ENCODE measurements at places on chromosomes 7 and 10.

DNA sequence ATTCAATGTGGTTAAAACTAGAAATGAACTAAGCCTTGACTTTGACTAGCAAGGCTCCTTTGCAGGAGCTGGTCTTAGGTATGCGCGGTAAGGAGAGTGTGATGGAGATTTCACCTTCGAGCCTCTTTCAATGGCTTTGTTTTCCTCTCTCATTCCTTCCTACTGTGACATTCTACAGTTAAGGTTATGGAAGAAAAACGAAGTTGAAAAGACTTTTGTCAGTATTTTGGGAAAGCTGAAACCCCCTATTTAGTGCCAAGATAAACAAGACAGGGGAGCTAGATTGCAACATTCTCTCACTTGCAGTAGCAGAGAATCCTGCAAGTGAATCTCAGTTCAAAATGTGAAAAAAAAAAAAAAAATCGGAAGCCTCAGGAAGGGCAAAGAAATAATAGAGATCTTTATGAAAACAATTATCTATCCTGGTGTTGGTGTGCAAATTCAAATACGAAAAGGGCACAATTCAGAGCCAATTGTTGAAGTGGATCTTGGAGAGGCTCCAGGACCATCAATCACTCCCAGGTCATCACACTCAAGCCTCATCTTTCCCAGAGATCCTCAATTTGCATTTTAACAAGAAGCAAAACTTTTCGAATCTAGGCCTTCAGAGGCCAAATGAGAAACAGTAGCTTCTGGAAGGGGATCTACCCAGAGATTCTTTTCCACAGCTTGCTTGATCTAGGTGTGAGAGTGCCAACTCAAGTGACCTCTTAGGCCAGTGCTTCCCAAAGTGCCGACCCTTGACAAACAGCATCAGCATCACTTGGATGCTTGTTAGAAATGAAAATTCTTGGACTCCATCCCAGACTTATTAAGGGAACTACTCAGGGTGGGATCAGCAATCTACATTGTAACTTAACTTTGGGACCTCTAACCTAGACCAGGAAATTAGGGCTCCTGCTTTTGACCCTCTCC lies 163.8 kb downstream of the INHBA start:
- no peak for DNase-seq

GRCh38 chr10:11004144-11005077 lies 13.3 kb upstream of the CELF2 start:
- DNase-seq = no peak

DNA sequence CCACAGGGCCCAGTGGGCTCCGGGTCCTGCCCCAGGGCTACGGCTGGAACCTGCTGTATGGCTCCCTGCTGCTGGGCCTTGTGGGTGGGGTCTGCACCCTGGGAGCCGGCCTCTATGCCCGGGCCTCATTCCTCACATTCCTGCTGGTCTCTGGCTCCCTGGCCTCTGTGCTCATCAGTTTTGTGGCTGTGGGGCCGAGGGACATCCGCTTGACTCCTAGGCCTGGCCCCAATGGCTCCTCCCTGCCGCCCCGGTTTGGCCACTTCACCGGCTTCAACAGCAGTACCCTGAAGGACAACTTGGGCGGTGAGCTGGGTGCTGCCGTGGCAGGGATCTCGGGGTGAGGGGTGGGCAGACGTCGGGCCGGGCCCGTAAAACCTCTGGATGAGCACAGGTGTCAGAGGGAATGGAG lies 4.4 kb downstream of the SLC12A9 start:
- no peak for DNase-seq

DNA sequence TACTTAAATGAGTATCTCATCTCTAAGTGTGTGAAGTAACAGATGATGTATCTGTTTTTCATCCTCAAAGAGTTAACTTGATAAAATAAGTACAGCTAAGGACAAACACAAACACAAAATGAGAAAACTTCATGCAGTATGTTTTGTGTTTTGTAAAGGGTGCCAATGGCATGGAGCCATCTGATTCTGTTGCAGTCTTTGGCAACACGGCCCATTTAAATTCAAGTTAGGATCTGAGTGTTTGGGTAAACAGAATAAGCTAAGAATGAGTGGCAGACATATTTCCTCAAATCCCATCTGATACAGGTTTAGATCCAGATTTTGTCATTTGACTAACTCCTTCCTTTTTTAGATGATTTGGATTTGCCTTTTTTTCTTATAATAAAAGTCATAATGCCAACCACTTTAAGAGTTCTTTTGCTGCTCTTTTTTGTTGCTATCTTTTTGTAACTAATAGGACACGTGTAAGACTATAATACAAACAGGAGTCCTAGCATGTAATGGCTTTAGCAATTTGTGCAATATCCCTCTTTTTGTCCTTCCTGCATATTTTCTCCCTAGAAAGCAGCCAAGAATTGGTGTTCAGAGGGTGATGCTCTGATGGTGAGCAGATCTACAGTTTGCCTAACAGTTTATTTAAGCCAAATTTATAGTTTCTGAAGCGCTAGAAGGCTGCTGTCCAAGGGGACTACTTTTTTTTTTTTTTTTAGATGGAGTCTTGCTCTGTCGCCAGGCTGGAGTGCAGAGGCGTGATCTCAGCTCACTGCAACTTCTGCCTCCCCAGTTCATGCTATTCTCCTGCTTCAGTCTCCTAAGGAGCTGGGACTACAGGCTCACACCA lies 18.9 kb upstream of the ACTA2 start:
- no peak for DNase-seq

GRCh38 chr10:70568781-70569495 lies 33.6 kb downstream of the PRF1 start:
- no peak for DNase-seq

DNA sequence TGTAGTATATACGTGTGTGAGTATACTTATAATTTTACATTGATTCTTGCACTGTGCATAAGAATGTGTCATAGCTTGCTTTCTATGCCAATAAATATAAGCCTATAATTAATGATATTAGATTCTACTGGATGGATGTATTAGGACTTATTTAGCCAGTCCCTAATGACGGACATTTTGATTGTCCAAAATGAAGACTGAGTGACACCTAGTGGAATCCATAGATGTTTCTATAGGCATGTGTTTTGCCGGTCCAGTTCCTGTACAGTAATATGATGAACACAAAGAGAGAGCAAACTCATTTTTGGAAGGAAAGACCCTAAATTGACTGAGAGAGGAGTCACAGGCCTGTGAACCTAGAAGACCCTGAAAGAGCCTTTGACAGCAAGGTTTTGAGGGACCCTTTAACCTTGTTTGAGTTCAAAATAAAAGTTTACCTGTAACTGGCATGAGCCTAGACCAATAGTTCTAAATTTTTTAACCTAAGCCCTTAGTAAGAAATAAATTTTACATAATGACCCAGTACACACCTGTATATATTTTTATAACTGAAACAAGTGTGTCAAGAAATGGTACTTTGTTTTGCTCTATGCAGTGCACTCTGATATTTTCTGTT lies 42.4 kb upstream of the AGBL3 start:
- no peak for DNase-seq

GRCh38 chr7:12436896-12437535 lies 33.4 kb upstream of the VWDE start:
- no peak for DNase-seq

- DNase-seq = no peak
Measured at GRCh38 chr7:123057911-123058310, 62.4 kb upstream of the TAS2R16 start.
